ENCODE measurements at places on chromosomes 6 and 20.

- no peak for DNase-seq
Observed at GRCh38 chr20:4065391-4065844, 50.1 kb upstream of the RNF24 start.

DNA sequence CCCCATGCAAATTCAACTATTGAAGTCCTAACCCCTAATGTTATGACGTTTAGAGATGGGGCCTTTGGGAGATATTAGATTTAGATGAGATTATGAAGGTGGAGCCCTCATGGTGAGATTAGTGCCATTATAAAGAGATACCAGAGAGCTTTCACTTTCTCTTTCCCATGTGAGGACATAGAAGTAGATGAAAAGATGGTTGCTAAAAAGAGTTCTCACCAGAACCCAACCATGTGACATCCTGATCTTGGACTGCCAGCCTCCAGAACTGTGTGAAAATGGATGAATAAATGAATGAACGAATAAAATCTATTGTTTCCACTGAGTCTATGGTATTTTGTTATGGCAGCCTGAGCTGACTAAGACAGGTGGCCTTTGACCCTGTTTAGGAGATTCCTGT is 50.6 kb upstream of the FBXO30 start:
- DNase-seq, result no peak

GRCh38 chr6:154251116-154251515 is 105.5 kb downstream of the IPCEF1 start:
- no peak for DNase-seq

DNA sequence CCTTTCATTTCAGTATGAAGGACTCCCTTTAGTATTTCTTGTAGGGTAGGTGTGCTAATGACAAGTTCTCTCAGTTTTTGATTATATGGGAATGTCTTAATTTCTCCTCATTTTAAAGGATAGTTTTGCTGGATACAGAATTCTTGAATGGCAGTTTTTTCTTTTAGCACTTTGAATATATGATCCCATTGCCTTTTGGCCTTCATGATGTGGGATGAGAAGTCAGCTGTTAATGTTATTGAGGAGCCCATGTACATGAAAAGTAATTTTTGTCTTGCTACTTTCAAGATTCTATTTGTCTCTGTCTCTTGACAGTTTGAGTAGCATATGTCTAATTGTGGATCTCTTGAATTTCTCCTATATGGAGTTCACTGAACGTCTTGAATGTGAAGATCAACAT is 30.9 kb downstream of the RSPH3 start:
- DNase-seq, result no peak

DNA sequence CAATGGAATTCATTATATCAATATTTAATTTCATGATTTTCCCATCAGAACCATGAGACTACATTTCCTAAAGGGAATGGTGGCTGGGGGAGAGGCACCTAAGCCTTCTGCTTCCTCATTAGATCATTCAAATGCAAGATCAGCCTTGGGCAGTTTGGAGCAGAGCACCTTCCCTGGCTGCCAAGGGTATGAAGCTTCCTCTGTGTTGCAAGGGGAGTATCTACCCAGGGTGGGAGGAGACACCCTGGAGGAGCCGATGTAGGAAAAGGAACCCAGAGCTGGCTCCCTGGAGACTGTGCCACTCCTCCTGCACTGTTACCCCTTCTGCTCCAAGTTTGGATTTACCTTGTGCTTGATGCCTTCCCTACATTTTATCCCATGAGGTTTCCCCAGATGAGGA is 299.7 kb upstream of the PRDM1 start:
- no peak for DNase-seq

DNA sequence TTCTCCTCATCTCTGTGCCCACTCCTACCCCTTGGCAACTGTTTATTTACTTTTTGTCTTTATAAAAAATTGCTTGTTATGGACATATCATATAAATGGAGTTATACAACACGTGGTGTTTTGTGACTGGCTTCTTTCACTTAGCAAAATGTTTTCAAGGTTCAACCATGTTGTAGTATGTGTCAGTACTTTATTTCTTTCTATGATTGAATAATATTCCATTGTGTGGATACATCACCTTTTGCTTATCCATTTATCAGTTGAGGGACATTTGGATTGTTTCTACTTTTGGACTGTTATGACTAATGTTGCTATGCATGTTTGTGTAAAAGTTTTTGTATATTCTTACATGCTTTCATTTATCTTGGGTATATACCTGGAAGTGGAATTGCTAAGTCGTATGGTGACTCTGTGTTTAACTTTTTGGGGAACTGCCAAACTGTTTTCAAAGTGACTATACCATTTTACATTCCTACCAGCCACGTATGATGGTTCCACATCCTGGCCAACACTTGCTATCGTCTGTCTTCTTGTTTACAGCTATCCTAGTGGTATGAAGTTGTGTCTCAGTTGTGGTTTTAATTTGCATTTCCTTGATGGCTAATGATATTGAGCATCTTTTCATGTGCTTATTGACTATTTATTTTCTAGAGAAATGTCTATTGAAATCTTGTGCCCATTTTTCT is 84.4 kb downstream of the SLX4IP start:
- DNase-seq, result no peak

All from NCI-H526 treated with DMSO at 0.1 percent for 48 hours (cell line).